Motor neuron (in vitro differentiated cells): ENCODE measurements at places on chromosomes 6 and 20. TPM values are rescaled to one million over a fixed set of nuclear protein-coding genes. Genes with fewer than 3 reads are reported as not detected.

The BMP2 gene
- total RNA-seq = 23.5 and 25.7 TPM in 2 replicates

The GPLD1 gene
- 3.7 and 4.7 TPM in 2 replicates for total RNA-seq

The MTFR2 gene
- 0.86 and 2.0 TPM in 2 replicates for total RNA-seq

The CST5 gene
- 0.85 TPM in 1 of 2 replicates, not detected in the other for total RNA-seq

The RBBP8NL gene
- 0.10 TPM in 1 of 2 replicates, not detected in the other for total RNA-seq

The APOM gene
- total RNA-seq = 3.8 and 6.5 TPM in 2 replicates

The TPD52L2 gene
- total RNA-seq = 75.9 and 86.3 TPM in 2 replicates

The PCK1 gene
- 0.09 TPM in 1 of 2 replicates, not detected in the other for total RNA-seq

The APCDD1L gene
- total RNA-seq = 1.4 and 1.5 TPM in 2 replicates

The HINT3 gene
- 34.8 and 41.1 TPM in 2 replicates for total RNA-seq

The TPBG gene
- total RNA-seq = 5.4 and 5.9 TPM in 2 replicates

The MAPK14 gene
- total RNA-seq = 17.3 and 17.8 TPM in 2 replicates

The ESR1 gene
- total RNA-seq = 1.00 and 2.5 TPM in 2 replicates

The FAM217A gene
- 0.28 and 0.49 TPM in 2 replicates for total RNA-seq

The GUCA1A gene
- 1.2 TPM in 1 of 2 replicates, not detected in the other for total RNA-seq
